ENCODE measurements at places on chromosomes 11 and 22. TPM values are rescaled to one million over a fixed set of nuclear protein-coding genes. Genes with fewer than 3 reads are reported as not detected.

- DNase-seq = no peak
Observed at GRCh38 chr11:39236916-39237315, 2222.5 kb downstream of the LRRC4C start.

GRCh38 chr11:118521892-118522311 lies 5.4 kb upstream of the TTC36 start:
- no peak for DNase-seq

Gene SHANK3
- 8.9 TPM for total RNA-seq

GRCh38 chr11:122933416-122933815 lies 48.2 kb downstream of the BSX start:
- no peak for DNase-seq

DNA sequence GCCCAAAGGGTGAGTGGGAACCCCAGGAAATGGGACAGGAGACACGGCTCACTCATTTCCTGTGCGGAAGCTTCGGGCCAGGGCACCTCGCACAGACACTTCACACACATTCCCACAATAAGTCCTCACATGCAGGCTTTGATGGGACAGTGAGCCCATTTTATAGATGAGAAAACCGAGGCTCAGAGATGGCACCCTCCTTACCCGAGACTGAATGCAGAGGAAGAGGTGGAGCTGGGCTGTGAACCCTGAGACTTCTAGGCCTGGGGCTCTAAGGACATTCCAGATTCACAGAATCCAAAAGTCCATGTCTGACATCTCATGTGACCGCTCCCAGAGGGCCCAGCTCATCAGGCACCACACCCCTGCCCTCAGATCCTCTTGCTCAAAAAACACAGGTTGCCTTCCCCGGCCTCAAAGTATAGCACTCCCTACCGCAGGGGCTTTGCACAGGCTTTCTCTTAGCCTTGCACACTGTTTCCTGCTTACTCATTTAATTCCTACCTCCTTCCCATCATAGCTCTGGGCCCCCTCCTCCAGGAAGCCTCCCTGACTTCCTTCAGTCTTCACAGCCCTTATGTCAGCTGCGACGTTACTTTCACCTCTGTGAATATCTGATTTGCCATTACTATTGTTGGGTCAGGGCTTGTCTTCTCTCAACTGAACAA lies 57.1 kb upstream of the TCF20 start:
- DNase-seq = no peak

Gene C11orf42
- not detected for total RNA-seq

- no peak for DNase-seq
Observed at GRCh38 chr11:80816966-80817365, 1376.1 kb upstream of the TENM4 start.

Gene OR9G4
- not detected for total RNA-seq

DNA sequence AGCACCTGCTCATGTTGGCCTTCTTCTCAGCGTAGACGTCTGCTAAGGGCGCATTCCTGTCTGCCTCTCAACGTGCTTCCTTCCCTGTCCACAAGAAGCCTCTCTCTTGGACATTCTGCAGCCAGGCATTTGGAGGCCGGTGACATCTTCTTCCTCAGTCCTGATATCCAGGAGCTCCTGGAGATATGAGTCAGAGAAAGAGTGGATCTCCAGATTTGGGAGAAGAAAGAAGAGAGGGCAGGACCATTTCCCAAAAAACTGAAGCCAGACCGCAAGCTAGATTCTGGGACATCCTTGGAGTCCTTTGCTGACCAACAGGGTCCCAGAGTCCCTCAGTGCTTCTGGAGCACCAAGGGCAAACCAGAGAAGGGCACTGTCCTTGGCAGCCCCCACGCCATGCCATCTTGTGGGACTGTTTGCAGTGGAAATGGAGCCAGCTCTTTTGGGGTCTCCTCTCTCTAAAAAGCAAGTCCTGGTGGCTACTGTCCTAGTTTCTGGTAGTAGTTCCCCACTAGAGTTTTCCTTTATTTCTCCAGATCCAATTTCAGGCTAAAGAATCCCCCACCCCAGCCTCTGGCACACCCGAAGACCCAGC lies 36.1 kb upstream of the SYT13 start:
- DNase-seq = no peak

GRCh38 chr22:20247010-20247505 lies 21.1 kb downstream of the RTN4R start:
- DNase-seq = no peak

DNA sequence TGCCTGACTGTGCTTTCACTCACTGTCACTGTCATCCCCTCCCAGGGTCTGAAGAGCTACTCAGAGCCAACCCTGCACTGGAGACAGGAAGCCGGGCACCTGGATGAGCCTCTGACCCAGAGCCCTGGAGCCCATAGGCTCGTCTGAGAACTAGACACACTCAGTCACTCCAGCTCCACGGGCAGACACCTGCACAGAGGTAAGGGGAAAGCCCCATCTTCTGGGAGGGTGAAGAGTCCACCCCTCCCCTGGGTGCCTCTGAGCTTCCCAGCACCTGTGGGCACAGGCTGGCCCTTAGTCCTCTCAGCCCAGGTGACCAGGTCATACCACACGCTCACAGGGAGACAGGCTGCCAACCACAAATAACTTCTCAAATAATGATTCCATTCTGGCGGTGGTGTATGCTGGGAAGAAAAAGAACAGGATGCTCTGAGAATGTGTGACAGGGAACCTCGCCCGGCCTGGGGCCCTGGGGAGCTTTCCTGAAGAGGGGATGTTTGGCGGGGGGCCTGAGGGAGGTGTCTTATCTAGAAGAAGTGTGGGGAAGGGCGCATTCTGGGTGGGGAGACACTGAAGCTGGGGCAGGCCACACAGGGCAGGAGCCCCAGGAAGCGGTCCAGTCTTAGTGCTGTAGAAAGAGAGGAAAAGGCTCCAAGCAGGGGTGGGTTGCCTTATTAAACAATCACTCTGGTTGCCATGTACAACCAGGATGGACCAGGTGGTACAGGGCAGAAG lies 5.3 kb downstream of the CCDC157 start:
- DNase-seq = no peak

Gene TMEM151A
- total RNA-seq = not detected

- no peak for DNase-seq
Observed at GRCh38 chr11:1302461-1303125, 6.8 kb downstream of the TOLLIP start.

Gene SLC25A18
- 0.83 TPM for total RNA-seq

Gene CRYAB
- 205 TPM for total RNA-seq

Gene ADORA2A
- total RNA-seq = 0.72 TPM

Data from lower leg skin (tissue), 4 donors.